MM.1S (cell line): ENCODE measurements at places on chromosomes 3 and 15.

DNA sequence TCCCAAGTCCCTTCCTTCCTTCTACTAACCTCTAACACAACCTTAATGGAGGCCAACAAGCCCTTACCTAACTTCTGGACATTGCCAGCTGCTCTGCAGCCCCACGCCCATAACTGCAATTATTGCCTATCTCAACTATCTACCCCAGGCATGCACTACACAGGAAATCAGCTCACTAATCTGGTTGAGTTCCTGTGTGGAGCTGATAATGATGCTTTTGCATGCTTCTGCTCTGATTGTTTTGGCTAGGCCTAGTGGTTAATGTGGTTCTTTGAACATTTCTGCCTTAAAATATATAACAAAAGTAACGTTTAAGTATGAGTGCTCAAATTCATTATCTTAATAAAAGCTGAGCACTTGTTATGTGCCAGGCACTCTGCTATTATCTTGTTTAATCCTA lies 463.9 kb downstream of the MFSD1 start:
- no peaks in the 10 kb centered on the region for H3K4me1 ChIP-seq
- H3K4me3 ChIP-seq: no peak overlapping the region
- no peaks in the 10 kb centered on the region for H3K27me3 ChIP-seq
- H3K36me3 ChIP-seq: no peaks in the 10 kb centered on the region

- no peak overlapping the region for H3K27ac ChIP-seq
- no peak overlapping the region for H3K4me3 ChIP-seq
- peaks cover 25% of the 10 kb centered on the region for H3K4me1 ChIP-seq
- no peaks in the 10 kb centered on the region for H3K27me3 ChIP-seq
Measured at GRCh38 chr15:31486906-31487695, 160.5 kb downstream of the KLF13 start.

GRCh38 chr15:64895285-64896065 lies 16.2 kb upstream of the ANKDD1A start:
- peaks cover 51% of the 10 kb centered on the region for H3K4me1 ChIP-seq
- peak overlapping the region; percentile 61 for H3K4me3 ChIP-seq
- H3K27ac ChIP-seq: peak overlapping the region; percentile 100
- H3K36me3 ChIP-seq: no peaks in the 10 kb centered on the region
- peak; percentile 90 for DNase-seq

DNA sequence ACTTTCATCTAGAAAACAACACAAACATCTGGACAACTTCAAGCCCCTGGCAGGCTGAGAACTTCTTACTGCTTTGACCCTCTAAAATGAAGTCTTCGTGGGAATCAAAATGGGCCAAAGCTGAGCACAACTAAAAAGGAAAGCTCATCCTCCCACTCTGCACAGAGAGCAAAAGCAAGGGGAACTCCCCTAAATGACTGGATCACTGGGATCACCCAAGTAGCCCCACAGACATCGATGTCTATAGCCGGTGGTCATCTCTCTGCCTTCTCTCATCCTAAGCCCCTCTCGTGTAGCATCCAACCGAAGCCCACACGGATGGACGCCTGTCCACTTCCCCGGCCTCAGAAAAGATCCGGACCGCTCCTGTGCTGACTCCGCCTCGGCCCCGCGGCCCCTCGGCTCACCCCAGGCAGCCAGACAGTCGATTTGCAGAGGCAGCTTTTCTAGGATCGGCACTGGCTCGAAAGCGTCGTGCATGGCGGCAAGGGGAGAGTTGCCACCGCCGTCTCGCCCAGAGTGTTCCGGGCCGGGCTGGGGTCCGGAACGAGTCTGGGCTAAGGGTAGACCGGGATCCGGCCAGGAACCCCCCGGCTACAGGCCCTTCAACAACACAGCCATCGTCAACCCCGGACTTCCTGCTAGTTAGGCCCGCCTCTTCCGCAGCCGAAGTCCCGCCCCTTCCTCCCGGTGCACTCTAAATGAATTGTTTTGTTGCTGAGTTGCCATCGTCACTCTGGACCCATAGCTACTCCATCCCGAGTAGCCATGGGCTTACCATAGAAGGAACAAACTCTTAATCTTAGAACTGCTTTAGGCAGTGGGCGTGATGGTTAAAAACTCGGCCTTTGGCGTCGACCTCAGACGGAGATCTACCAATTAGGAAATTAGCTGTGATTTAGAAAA lies at the start of gene VPS39:
Gene VPS39 (minus strand): TSS at position 631 of the 906 bp plus-strand sequence. CDS start 151 bp downstream, at position 480.
- peaks cover 6% of the 10 kb centered on the region for H3K4me1 ChIP-seq
- DNase-seq: peak; percentile 86
- H3K27me3 ChIP-seq: no peaks in the 10 kb centered on the region

- H3K4me1 ChIP-seq: no peaks in the 10 kb centered on the region
- H3K27ac ChIP-seq: no peak overlapping the region
- no peak overlapping the region for H3K4me3 ChIP-seq
Measured at GRCh38 chr15:32735989-32736700, 18.3 kb downstream of the GREM1 start.

DNA sequence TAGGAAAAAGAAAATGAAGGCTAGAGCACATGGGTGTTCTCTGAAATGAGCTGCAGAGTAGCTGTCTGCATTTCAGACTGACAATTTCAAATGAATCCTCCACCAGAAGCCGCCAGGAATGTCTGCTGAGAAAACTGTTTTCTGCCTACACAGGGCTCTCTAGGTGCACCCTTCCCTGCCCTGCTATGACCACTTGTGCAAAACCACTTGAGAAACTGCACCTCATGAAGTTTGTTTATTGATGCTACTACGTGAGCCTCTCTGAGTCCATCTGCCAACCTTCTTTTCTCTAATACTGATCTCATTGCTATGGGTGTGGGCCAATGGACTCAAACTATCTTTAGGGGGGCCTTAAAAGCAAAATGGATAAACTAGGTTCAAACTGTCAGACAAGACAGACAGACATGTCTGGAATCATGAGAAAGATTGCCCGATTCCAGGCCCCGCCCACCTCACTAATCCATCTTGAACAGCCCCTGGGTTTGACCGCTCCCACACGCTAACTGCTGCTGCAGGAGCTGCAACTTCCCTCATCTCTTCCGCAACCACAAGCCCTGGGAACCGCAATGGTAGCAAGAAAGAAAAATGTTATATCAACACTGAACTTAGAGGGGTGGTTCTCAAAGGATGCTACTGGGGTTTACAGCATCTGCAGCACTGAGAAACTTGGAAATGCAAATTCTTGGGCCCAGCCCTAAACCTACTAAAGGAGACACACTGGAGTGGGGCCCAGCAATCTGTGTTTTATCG lies 9.0 kb upstream of the CD47 start:
- H3K36me3 ChIP-seq: no peaks in the 10 kb centered on the region
- H3K4me3 ChIP-seq: no peak overlapping the region
- DNase-seq: no peak

DNA sequence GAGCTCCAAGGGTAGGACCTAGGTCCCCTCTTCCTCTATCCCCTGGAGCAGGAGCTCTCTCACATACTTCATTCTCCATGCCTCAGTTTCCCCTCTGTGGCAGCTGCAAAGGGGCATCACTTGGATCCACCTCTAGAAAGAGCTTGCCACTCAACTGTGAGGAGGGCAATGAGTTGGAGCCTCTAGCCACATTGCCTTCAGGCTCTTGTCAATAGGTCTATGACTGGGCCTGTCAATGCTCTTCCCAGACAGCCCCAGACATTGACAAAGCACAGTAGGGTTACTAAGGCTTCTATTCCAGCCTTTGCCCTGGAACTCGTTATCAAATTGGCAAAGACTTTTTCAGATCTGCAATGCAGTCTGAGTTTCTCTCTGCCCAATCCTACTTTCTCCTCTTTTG lies 4.4 kb upstream of the VIPR1 start:
- peaks cover 11% of the 10 kb centered on the region; the same call in 1 of the 2 replicates for H3K27me3 ChIP-seq
- peaks cover 8% of the 10 kb centered on the region for H3K4me1 ChIP-seq
- H3K36me3 ChIP-seq: no peaks in the 10 kb centered on the region; the same call in 1 of the 2 replicates
- H3K27ac ChIP-seq: no peak overlapping the region
- no peak for DNase-seq

DNA sequence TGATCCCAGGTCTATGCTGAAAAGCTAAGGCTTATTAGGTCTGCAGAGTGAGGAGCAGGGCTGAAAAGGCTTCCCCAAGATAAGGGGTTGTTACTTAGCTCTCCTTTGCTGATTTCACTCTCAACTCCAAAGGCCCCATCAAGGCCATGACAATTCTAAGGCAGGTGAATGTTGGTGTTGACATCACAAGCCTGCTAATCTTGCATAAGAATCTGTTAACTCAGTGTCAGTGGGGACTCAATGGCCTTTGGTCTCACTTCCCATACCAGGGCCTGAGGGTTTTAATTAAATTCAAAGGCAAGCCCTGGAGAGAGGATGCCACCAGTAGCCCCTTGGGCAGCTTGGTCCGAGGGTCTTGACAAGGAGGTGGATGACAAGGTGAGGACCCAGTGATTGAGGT lies 9.4 kb upstream of the ALAS1 start:
- no peak overlapping the region for H3K4me3 ChIP-seq
- no peak for DNase-seq
- no peaks in the 10 kb centered on the region for H3K27me3 ChIP-seq
- H3K36me3 ChIP-seq: no peaks in the 10 kb centered on the region
- no peak overlapping the region for H3K27ac ChIP-seq

DNA sequence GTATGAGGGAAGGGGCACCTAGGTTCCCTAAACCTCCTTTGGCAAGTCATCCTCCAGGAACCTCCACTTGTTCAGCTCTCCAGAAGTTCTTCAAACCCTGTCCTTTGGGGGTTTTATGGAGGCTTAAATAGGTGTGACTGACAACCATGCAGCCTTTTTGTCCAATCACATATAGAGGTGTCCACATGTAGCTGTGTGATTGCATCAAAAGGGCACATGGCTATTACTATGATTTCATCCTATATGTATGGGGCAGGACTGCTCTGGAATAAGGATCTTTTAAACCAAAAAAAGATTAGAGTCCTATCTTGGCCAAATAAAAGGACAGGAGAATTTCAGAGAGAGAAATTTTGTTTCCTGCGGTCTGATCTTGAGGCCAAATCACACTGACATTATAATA lies 453.2 kb upstream of the EPHA6 start:
- H3K4me1 ChIP-seq: no peaks in the 10 kb centered on the region
- H3K27ac ChIP-seq: no peak overlapping the region
- DNase-seq: no peak
- H3K4me3 ChIP-seq: no peak overlapping the region

- no peaks in the 10 kb centered on the region for H3K36me3 ChIP-seq
- no peak overlapping the region for H3K4me3 ChIP-seq
- no peak overlapping the region for H3K27ac ChIP-seq
- peaks cover 94% of the 10 kb centered on the region for H3K27me3 ChIP-seq
- no peak for DNase-seq
- H3K4me1 ChIP-seq: no peaks in the 10 kb centered on the region
Measured at GRCh38 chr15:74227968-74228722, 8.0 kb upstream of the CCDC33 start.

- H3K36me3 ChIP-seq: no peaks in the 10 kb centered on the region
- no peaks in the 10 kb centered on the region for H3K4me1 ChIP-seq
- no peak overlapping the region for H3K27ac ChIP-seq
- DNase-seq: no peak
- no peaks in the 10 kb centered on the region for H3K27me3 ChIP-seq
Measured at GRCh38 chr15:85652457-85652856, 142.3 kb downstream of the KLHL25 start.

GRCh38 chr3:108130236-108130635 lies 39.4 kb upstream of the CD47 start:
- no peak overlapping the region for H3K4me3 ChIP-seq
- H3K36me3 ChIP-seq: no peaks in the 10 kb centered on the region
- no peak for DNase-seq
- peaks cover 30% of the 10 kb centered on the region for H3K4me1 ChIP-seq

DNA sequence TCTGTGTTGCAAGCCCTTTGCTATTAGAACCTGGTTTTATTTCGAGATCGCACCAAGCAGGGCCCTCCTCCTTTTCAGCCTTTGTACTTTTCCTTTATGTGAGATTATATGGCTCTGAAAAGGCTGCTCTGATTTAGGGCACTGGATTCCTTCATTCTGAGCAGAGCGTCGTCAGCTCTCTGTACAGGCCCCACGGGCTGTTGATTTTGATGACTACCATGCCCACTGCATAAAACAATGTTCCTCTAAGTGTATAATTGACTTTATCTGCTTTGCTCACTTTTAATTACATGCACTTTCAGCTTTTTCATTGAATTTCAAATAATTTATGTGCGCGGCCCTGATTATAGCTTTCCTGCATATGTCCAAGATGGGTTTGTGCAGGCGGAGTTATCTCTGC lies 4.4 kb upstream of the PSMD6 start:
- DNase-seq: no peak
- peaks cover 10% of the 10 kb centered on the region for H3K4me1 ChIP-seq
- H3K36me3 ChIP-seq: no peaks in the 10 kb centered on the region

DNA sequence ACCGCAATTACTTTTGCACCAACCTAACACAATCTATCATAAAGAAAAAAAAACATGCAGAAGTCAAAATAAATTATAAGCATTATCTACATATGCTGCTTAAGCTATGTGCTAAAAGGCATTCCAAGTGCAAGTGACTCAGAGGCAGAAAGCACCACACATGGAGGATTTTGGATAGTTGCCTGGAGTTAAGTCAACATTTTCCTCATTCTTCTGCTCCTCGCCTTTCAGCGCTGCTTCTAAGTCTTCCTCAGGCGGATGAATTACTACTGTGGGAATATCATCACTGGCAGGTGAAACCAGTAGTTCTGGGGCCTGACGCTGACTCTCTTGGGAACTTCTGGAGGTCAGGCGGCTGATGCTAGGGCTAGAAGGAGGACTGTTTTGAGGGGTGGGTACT lies 53.1 kb downstream of the SLC4A7 start:
- H3K27ac ChIP-seq: no peak overlapping the region
- no peaks in the 10 kb centered on the region for H3K27me3 ChIP-seq
- no peak overlapping the region for H3K4me3 ChIP-seq
- no peaks in the 10 kb centered on the region for H3K36me3 ChIP-seq
- no peaks in the 10 kb centered on the region for H3K4me1 ChIP-seq
- DNase-seq: no peak

GRCh38 chr15:48354694-48355303 lies 23.6 kb downstream of the DUT start:
- DNase-seq: no peak
- H3K27me3 ChIP-seq: no peaks in the 10 kb centered on the region
- H3K27ac ChIP-seq: peak overlapping the region; percentile 25; the same call in 1 of the 2 replicates
- H3K36me3 ChIP-seq: no peaks in the 10 kb centered on the region
- H3K4me1 ChIP-seq: peaks cover 7% of the 10 kb centered on the region

GRCh38 chr3:23162934-23163333 lies 40.2 kb upstream of the UBE2E2 start:
- H3K4me1 ChIP-seq: peaks cover 66% of the 10 kb centered on the region
- peak overlapping the region; percentile 94 for H3K27ac ChIP-seq
- H3K4me3 ChIP-seq: peak overlapping the region; percentile 28
- DNase-seq: peak; percentile 88
